Caudate nucleus (tissue), 63 donors: ENCODE measurements at places on chromosomes 4 and X.

DNA sequence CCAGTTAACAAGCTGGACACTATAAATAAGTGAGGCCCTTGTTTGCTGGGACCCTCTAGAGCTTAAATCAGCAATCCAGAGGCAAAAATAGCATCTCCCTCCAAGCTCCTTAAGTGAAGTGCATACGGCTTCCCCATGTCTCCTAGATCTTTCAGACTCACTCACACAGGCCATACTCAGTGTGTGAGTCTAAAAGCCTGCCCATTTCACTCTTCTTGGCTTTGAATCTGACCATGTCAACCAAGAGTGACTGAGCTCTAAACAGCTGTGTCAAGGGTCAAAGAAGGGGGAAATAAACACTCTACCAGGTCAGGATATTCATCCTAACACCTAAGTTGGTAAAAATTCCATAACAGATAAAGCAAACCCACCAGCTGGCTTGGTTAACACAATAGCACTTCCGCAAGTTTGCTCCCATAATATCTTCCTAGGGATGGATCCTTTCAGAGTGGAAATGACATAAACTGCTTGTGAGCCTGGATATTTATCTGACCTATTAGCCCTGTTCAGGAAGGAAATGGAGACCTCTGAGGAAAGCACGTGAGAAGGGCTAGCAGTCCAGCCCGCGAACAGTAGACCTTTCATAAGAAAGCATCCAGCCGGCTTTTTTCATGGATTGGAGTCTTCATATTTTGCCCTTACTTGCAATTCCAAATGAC lies 65.6 kb downstream of the MID1 start:
- no peak for DNase-seq

DNA sequence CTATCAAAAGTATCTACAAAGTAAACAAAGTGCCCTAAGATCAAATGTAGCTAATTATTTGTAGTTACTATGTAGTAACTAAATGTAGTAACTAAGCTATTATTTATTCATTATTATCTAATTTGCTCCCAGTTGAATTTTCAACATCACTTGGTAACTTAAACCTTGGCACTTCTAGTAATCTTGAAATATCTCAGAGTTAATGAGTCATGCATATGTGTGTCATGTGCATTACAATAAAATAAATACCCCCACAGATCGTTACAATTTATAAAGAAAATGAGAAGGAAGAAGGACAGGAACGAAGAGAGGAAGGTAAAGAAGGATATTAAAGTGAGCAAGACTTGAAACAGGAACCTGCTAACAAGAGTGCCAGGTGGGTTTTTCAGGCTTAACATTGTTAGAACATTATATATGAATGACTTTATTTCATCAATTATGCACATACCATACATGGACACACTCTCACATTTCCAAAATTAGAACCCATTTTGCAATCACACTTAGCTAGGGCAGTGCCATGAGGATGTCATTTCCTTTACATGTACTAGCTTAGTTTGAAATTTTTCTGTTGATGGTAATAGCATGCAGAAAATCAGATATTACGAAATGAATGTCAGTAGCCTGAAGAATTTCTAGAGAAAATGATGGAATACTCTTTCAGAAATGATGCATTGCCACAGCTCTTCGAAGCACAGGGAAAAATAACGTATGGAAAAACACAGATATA lies 1670.4 kb upstream of the AGA start:
- no peak for DNase-seq

- no peak for DNase-seq
These were observed 127.0 kb upstream of the SH3RF1 start for GRCh38 chr4:169397762-169398161.

DNA sequence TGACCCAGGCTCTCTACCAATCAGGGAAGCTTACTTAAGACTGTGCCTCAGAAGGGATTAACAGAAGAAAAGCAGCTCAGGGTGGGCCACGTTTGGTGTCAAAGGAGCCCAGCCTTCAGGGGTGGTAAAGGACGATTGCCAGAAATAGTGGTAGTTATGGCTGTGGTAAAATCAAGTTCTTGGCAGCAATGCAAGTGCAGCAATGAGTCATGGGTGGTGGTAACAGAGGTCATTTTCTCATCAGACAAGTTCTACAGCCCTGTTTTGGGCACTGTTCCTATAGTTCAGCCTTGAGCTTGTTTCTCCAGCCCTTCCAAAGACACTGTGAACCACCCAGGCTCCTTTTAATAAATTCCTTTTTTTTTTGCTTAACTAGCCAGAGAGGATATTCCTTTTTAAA lies 120.3 kb downstream of the EFHC2 start:
- no peak for DNase-seq

DNA sequence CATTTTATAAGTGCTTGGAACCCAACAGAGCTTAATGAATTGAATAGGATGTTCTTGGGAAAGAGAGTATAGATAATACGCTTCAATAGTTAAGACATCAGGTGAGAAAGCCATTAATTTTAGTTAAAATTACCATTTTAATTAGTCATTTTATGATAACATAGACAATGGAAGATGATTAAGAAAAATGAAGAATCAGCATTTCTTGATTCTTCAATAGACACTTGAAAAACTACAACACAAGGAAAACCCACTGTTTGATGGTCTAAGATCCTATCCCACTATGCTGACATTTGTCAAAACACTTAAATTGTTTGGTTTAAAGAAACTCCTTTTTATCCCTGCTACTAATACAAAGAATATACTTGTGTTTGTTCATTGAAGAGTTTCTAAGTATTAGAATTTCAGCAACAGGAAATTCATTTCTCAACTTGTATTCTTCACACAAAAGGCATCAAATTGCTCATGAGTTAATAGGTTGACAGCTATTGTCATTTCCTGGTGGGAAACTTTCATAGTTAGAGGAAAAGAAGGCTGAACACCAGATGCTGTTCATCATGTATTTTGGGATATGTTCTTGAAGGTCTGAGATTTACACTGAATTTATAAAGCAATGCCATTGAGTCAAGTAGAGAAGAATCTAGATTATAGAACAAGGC lies 9.6 kb upstream of the CXCL2 start:
- no peak for DNase-seq

- no peak for DNase-seq
These were observed at the start of gene MTNR1A for GRCh38 chr4:186554914-186555827. MTNR1A (minus strand) TSS chr4:186555567; CDS start chr4:186555365, 202 bp downstream.

DNA sequence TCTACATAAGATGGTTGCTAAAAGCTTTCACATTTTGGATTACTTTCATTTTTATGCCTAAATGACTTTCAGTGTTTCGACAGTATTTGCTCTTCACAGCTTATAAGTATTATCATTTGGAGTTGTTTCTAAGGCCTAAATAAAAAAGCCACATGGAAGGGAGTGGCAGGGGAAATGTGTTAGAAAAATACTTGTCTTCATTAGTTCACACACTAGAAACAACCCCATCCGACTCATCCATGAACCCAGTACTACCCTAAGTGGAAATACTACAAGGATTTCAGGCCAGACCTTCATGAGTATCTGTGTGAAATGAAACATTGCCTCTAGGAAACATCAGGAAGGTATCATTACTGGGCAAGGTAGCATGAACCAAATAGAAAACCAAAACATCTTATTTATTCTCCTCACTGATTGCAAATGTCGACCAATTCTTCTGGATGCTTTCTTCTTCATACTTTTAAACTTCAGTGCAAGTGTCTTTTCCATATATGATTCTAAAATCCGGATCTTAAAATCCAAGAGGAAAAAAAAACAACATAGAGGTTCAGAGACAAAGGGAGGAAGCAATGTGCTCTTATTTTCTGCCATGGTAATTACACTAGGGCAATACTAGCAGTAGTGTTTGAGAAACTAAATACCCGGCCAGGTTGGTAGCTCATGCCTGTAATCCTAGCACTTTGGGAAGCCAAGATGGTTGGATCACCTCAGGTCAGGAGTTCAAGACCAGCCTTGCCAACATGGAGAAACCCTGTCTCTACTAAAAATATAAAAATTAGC lies 349.4 kb downstream of the ARHGAP24 start:
- DNase-seq: no peak

DNA sequence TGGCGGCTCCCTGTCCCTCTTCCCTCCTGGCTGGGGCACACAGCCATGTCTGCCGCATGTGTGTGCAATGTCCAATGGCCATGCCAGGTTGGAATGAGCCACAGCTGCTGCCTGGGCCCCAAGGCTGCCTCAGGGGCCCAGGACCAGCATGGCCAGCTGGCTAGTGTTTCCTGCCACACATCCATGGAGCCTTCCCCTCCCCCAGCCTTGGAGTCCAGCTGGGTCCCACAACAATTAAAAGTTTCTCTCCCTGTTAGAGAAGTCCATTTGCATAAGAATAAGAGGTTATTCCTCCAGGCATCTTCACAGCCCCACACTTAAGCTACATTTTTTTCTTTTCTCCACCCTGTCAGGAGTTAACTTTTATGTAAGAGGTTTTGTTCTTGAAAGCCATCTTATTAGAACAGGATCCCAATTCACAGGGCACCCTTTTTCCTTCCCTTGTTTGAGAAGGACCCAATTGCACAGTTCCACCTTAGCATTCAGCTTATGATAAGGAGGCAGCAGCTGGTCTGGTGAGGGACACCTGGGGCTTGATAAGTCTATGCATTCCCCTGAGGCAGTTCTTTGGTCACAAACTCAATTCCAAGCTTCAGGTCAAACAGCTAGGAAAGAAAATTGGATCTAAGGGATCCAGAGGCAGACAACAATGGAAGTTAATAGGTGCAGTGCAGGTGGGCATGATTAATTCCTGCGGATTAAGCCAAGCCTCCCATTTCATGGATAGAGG lies 963.3 kb upstream of the GRIA3 start:
- DNase-seq: no peak

GRCh38 chr4:59770601-59771264 lies 1429.4 kb upstream of the ADGRL3 start:
- DNase-seq: no peak

DNA sequence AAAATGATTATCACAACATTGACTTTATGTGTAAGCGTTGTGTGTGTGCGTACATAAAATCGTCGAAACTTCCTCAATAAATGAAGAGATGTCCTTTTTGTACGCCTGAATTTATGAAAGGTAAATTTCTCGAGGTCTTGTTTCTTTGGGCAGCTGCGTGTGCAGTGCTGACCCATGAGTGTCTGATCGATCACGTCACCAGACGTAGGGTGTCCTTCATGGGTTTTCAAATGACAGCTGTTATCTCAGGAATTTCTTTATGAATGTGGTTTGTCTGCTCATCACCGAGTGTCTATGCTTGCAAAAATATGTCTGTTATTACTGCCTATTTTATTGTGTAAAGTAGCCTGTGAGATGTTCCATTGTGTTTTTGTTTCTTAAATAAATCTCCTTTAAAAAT lies 67.7 kb upstream of the GPR78 start:
- DNase-seq: no peak

- DNase-seq: no peak
These were observed 126.2 kb upstream of the ANXA10 start for GRCh38 chr4:167966143-167966542.

DNA sequence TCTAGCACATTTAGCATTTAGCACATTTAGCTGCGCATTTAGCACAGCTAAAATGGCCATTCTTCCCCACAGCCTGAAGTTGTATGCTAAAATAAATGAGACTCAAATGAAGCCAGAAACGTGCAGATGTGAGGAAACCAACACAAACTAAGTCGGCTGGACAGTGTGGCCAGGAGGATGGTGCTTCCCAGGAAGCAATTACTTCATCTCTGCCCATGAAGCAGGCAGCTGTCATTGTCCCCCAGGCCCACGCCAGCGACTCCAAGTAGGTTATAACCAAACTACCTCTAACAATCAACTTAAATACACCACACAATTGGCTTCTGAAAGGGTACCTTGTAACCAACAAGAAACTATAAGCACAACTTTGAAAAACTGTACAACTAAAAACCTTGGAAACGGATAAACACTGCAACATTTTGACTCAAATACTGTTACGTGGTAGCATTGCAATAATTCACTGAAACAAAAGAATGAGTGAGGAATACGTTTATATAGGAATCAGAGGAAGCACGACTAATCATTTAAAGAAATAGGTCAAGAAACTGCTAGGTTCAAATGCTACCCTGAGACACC lies 39.2 kb downstream of the AFAP1 start:
- no peak for DNase-seq

GRCh38 chr4:16652732-16653305 lies 245.6 kb downstream of the LDB2 start:
- no peak for DNase-seq

- no peak for DNase-seq
These were observed 5.9 kb downstream of the MAGEA11 start for GRCh38 chrX:149717803-149718202.

- no peak for DNase-seq
These were observed 13.4 kb upstream of the SRPX start for GRCh38 chrX:38233891-38234667.

- no peak for DNase-seq
These were observed 30.6 kb downstream of the CLCN4 start for GRCh38 chrX:10187421-10187820.

GRCh38 chr4:158786955-158787354 lies 18.1 kb downstream of the FNIP2 start:
- no peak for DNase-seq

GRCh38 chr4:8277356-8278008 lies 7.9 kb downstream of the HTRA3 start:
- DNase-seq: no peak

- no peak for DNase-seq
These were observed 50.6 kb downstream of the CCDC149 start for GRCh38 chr4:24862073-24862751.

GRCh38 chrX:119424999-119425398 lies 25.9 kb downstream of the SLC25A43 start:
- no peak for DNase-seq

DNA sequence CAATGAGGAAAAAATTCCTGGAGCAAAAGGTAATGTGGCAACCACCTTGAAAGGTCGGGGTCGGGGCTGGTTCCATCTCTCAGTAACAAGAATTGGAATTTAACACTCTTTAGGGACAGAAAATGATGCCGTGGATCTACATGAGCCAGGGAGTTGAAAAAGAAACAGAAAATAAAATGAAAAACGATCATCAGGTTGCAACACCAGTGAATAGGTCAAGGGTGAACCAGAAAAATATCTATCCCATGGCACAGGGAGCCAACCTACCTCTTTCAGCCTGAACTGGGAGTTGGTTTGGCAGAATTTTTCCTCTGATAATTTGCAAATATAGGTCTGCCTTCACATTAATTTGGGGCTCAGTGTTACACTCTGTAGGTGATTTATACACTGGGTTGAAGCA lies 93.7 kb downstream of the C4orf33 start:
- DNase-seq: no peak

GRCh38 chrX:15680401-15680800 lies 15.8 kb upstream of the CLTRN start:
- no peak for DNase-seq

DNA sequence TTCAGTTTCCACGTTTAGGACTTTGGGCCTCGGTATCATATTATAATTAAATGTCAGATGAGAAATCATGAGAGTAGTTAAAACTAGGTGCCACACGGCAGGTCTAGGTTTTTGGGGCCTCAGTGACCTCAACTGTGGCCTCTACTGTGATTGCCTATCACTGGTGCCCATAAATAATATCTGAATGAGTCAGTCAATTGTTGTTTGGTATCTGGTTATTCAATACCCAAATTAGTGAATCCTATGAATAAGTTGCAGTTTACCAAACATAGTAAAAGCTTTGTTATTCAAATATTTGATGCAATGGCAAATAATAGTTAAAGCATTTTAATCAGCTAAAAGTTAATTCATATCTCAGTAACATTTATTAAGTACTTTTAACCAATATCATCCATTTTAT lies 188.8 kb downstream of the PPP3CA start:
- DNase-seq: no peak

GRCh38 chrX:68193786-68194185 lies 239.5 kb downstream of the OPHN1 start:
- no peak for DNase-seq

- DNase-seq: no peak
These were observed 110.2 kb upstream of the PRPS2 start for GRCh38 chrX:12681047-12681446.
